Left ventricle myocardium inferior (tissue), 1 donor: ENCODE measurements at places on chromosomes 3 and 15. TPM values are rescaled to one million over a fixed set of nuclear protein-coding genes. Genes with fewer than 3 reads are reported as not detected.

Gene CHRD
- total RNA-seq = 6.5 TPM

Gene CEMIP
- 0.44 TPM for total RNA-seq

Gene MNS1
- 1.4 TPM for total RNA-seq

DNA sequence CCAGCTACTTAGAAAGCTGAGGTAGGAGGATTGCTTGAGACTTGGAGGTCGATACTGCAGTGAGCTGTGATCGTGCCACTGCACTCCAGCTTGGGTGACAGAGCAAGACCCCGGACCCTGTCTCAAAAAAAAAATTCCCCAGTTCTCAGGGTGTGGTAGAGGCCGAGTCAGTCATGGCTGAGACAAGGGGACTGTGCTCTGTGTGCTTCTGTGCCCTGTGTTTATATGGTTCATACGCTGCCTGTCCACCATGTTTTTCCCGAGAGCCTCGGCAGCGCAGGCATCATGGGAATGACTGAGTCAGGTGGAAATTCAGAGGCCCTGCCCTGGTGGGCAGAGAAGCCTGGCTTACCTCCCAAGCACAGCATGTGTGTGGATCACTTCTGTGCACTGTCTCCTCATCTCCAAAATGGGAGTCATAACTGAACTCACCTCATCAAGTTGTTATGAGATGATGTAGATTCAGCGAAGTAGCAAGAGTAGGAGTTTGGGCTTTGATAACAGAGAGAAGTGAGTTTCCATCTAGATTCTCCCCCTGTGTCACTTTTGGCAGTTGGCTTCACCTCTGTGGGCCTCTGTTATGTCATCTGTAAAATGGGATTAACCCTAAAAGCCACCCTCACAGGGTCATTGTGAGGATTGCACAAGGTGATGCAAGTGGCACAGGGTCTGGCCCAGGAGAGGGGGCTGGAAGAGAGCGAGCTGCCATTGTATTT lies 56.9 kb downstream of the FLNB start:
- H3K27me3 ChIP-seq = no peaks in the 10 kb centered on the region
- DNase-seq = no peak
- no peak overlapping the region for H3K4me3 ChIP-seq
- H3K36me3 ChIP-seq = no peaks in the 10 kb centered on the region
- peaks cover 44% of the 10 kb centered on the region for H3K4me1 ChIP-seq

GRCh38 chr3:117298273-117298672 lies 588.7 kb downstream of the TUSC7 start:
- no peak for DNase-seq
- H3K36me3 ChIP-seq = no peaks in the 10 kb centered on the region
- no peaks in the 10 kb centered on the region for H3K4me1 ChIP-seq
- no peaks in the 10 kb centered on the region for H3K27me3 ChIP-seq
- H3K4me3 ChIP-seq = no peak overlapping the region

Gene YEATS2
- 10.7 TPM for total RNA-seq

DNA sequence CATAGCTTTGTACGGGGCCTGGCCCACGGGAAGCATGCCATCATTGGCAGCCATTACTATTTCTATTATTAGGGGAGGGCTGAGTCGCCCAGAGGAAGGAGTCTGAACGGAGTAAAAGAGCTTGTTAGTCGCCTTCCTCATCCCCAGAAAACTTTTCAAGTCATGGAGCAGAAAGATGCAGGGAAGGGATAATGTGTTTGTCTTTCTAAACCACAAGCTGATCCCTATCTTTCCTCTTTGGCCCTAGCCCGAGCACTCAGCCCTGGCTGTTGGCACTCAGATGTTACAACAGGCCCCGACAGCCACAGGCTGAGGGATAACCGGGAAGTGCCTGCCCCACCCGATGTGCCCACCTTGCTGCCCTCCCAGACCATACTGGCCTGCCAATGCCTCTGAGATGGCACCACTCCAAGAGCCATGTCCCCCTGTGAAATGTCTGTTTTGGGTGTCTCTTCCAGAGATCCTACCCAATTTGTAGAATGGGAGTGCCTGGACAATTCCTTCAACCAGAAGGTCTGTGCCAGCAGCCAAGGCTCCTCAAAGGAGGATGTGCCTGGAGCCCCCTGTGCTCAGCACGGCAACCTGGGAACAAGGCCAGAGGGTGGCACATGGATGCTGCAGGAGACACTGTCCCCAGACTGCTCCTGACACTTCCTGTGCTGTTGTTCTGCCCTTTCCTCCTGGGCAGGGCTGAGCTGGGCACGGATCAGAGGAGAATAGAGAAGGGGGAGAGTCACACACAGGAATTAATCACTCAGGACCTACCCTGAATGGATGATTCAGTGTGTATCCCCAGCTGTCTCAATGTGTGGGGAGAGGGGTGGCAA lies 10.8 kb downstream of the PAK6 start:
- no peak overlapping the region for H3K4me3 ChIP-seq
- H3K27me3 ChIP-seq = peaks cover 29% of the 10 kb centered on the region
- peak; percentile 15 for DNase-seq
- peaks cover 40% of the 10 kb centered on the region for H3K4me1 ChIP-seq
- H3K27ac ChIP-seq = peak overlapping the region; percentile 30

GRCh38 chr3:152346058-152346457 lies 77.3 kb downstream of the MBNL1 start:
- H3K27ac ChIP-seq = no peak overlapping the region
- H3K36me3 ChIP-seq = peaks cover 8% of the 10 kb centered on the region
- H3K4me1 ChIP-seq = peaks cover 84% of the 10 kb centered on the region
- no peaks in the 10 kb centered on the region for H3K27me3 ChIP-seq

GRCh38 chr3:72255191-72255590 lies 470.2 kb upstream of the PROK2 start:
- no peak for DNase-seq
- peaks cover 33% of the 10 kb centered on the region for H3K4me1 ChIP-seq

- no peaks in the 10 kb centered on the region for H3K4me1 ChIP-seq
- no peaks in the 10 kb centered on the region for H3K27me3 ChIP-seq
- H3K36me3 ChIP-seq = no peaks in the 10 kb centered on the region
- H3K27ac ChIP-seq = no peak overlapping the region
Measured at GRCh38 chr3:95048564-95048963, 985.7 kb downstream of the NSUN3 start.

Gene TLR9
- 0.66 TPM for total RNA-seq

DNA sequence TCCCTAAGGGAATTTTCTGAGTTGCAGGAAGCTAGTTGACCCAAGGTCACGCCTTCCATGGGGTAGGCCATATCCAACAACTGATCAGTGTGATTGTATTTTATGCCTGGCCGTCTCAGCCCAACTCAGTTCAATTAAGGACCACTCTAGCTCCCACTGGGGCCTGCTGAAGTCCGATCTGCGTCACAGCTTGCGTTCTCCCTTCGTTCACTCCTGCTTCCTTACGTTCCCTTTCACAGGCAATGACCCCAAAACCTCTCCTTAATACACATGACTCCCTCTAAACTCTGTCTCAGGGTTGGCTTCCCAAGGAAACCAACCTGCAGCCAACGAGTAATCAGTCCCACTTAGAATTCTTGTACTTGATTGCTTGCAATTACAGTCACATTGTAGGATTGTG lies 428.0 kb downstream of the RBMS3 start:
- no peaks in the 10 kb centered on the region for H3K36me3 ChIP-seq
- peak overlapping the region; percentile 77 for H3K27ac ChIP-seq
- H3K4me3 ChIP-seq = no peak overlapping the region
- H3K27me3 ChIP-seq = no peaks in the 10 kb centered on the region
- peaks cover 61% of the 10 kb centered on the region for H3K4me1 ChIP-seq
- no peak for DNase-seq

Gene FBXW12
- total RNA-seq = not detected

DNA sequence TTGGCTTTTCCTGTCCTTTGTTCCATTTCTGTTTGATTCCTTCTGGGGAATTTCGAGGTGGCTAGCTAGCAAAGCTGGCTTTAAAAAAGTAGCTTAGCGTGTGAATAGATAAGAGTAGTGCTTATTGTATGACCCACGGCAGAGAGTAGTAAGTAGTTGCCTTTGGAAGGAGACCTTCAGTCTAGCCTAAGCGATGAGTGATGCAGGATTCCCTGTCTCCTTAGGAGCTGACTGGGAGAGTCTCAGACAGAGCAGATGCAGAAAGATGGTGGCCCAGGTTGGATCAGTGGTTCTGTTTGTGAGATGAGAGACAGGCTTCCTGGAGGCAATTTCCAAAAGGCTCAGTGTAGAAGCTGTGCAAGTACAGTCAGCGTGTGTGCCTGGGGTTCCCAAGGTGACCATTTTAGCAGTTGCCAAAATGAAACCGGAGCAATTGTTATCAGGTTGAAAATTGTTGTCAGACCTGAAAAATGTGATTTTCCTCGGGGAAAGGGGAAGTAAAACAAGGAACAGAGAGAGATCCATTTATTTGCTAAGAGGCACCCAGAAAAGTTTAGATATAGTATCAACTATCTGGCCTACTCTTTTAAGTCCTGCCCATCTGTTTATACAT lies 681 bp upstream of the IL5RA start:
- no peak for DNase-seq
- H3K27ac ChIP-seq = no peak overlapping the region
- no peaks in the 10 kb centered on the region for H3K27me3 ChIP-seq
- H3K4me1 ChIP-seq = no peaks in the 10 kb centered on the region

- peak overlapping the region; percentile 88 for H3K27ac ChIP-seq
- H3K36me3 ChIP-seq = no peaks in the 10 kb centered on the region
- H3K4me1 ChIP-seq = peaks cover 26% of the 10 kb centered on the region
Measured at GRCh38 chr15:68228971-68229385, 550 bp downstream of the CLN6 start.

GRCh38 chr3:100125161-100125938 lies 11.0 kb upstream of the FILIP1L start:
- H3K27ac ChIP-seq = peak overlapping the region; percentile 80
- H3K4me1 ChIP-seq = peaks cover 60% of the 10 kb centered on the region
- no peaks in the 10 kb centered on the region for H3K36me3 ChIP-seq
- no peaks in the 10 kb centered on the region for H3K27me3 ChIP-seq
- DNase-seq = no peak

- no peaks in the 10 kb centered on the region for H3K36me3 ChIP-seq
- no peaks in the 10 kb centered on the region for H3K27me3 ChIP-seq
- H3K4me1 ChIP-seq = no peaks in the 10 kb centered on the region
- no peak for DNase-seq
Measured at GRCh38 chr3:190446573-190447279, 3.0 kb downstream of the TMEM207 start.

DNA sequence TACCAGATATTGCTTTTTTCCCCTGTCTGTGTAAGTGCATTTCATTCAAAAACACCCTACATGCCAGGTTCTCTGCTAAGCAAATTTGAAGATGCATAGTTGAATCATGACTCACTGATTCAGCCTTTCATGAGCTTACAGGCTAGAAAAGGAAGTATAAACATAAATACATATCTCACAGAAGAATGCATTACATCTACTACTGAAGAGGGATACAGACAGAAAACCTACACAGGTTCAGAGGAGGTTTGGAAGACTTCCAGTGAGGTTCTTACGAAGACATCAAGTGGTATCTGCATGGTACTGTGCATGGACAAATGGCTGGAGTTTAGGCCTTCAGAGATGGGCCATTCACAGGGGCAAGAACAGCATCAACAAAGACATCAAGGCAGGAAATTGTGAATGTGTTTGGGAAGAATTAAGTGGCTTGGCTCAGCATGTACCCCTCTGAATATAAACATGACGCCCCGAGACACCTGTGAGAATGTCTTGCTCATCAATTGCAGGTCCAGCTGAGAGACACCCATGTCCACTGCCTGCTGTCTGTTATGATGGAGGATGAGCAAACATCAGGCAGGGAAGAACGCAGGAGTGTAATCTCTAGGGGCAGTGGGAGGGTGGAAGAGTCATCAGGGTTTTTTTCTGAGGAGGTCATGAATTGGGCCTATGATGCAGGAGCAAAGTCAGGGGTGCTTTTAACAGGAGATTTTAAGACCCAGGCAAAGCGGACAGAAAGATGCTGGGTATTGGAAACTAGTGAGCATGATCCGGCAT lies 105.1 kb upstream of the GALNT15 start:
- H3K36me3 ChIP-seq = no peaks in the 10 kb centered on the region
- no peak overlapping the region for H3K27ac ChIP-seq
- H3K27me3 ChIP-seq = no peaks in the 10 kb centered on the region
- no peak overlapping the region for H3K4me3 ChIP-seq
- peaks cover 12% of the 10 kb centered on the region for H3K4me1 ChIP-seq

- H3K27me3 ChIP-seq = no peaks in the 10 kb centered on the region
- H3K4me1 ChIP-seq = peaks cover 17% of the 10 kb centered on the region
- H3K27ac ChIP-seq = no peak overlapping the region
- no peak for DNase-seq
Measured at GRCh38 chr3:43582866-43583265, 38.9 kb downstream of the ANO10 start.

Gene SI
- not detected for total RNA-seq

- H3K27ac ChIP-seq = no peak overlapping the region
- DNase-seq = no peak
- H3K27me3 ChIP-seq = no peaks in the 10 kb centered on the region
Measured at GRCh38 chr15:101388046-101388445, 93.0 kb upstream of the SNRPA1 start.

DNA sequence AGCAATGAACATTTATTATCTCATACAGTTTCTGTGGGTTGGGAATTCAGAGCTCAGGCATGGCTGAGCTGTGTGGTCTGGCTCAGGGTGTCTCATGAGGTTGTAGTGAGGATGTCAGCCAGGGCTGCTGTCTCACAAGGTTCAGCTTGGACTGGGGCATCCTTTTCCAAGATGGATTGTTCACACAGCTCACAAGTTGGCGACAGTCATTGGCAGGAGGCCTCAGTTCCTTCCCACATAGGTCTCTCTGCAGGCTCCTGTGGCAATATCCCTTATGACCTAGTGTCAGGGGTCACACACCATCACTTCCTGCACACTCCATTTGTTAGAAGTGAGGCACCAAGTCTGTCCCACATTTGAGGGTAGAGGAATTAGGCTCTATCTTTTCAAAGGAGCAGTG lies 56.0 kb downstream of the RPLP1 start:
- no peaks in the 10 kb centered on the region for H3K36me3 ChIP-seq
- H3K4me3 ChIP-seq = no peak overlapping the region
- DNase-seq = no peak
- H3K27me3 ChIP-seq = peaks cover 17% of the 10 kb centered on the region
- no peaks in the 10 kb centered on the region for H3K4me1 ChIP-seq

DNA sequence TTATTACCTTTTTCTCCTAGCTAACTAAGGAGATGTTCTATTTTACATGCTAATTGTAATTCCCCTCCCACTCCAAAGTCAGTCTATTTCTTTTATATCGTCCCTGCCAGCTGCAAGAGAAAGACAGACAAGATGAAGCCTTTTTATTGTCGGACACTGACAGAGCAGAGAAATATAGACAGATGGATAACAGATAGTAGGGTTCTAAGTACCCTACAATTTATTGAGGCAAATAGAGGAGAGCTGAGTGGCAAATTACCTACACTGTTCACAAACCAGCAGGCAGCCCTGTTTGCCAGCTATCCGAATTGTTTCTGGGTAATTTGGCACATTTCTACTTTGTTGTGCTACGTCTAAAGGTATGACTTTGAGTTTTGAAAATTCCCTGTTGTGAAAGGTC lies 392.3 kb upstream of the ZNF717 start:
- no peak for DNase-seq
- no peaks in the 10 kb centered on the region for H3K36me3 ChIP-seq
- H3K27ac ChIP-seq = no peak overlapping the region
- H3K4me3 ChIP-seq = no peak overlapping the region
- H3K27me3 ChIP-seq = no peaks in the 10 kb centered on the region

Gene DNAJA4
- 115 TPM for total RNA-seq
